Panc1 (cell line): ENCODE measurements at places on chromosomes 4 and X. TPM values are rescaled to one million over a fixed set of nuclear protein-coding genes. Genes with fewer than 3 reads are reported as not detected.

GRCh38 chr4:160038615-160039014 lies 935.7 kb downstream of the RAPGEF2 start:
- no peak for DNase-seq

PABPC4L gene
- total RNA-seq: not detected

BEX1 gene
- not detected for total RNA-seq

SRPX2 gene
- 1.2 TPM for total RNA-seq

GRCh38 chr4:137664416-137664815 lies 132.1 kb upstream of the PCDH18 start:
- DNase-seq: no peak

VCX3A gene
- total RNA-seq: not detected

GRCh38 chr4:186002853-186003252 lies 66.1 kb upstream of the TLR3 start:
- no peak for DNase-seq

APOO gene
- total RNA-seq: 36.8 TPM
